Muscle of arm (tissue), 14 donors: ENCODE measurements at places on chromosomes 2 and 18.

GRCh38 chr2:233165895-233166661, 85.4 kb upstream of the ATG16L1 start:
- DNase-seq = no peak

- no peak for DNase-seq
Observed at GRCh38 chr18:63951302-63951705, 2.2 kb downstream of the HMSD start.

- no peak for DNase-seq
Observed at GRCh38 chr18:24019641-24020331, 5.2 kb downstream of the TTC39C start.

DNA sequence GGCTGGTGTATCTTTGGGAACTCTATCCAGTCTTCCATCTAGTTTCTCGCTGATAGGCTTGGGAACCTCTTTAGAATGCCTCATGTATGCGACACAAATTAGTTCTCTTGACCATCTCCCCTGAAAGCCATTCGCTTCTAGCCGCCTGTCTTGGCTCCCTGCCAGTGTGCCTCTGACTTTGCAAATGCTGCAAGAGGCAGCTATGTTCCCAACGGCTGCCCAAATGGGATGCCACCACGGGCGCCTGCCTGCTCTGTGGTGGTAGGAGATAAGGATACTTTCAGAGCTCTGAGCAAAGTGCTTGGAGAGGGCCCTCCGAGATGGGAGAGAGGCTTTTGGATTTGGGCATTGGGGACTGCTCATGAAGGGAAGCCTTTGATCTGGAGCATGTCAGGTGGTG, 77.7 kb upstream of the IGFBP5 start:
- DNase-seq = no peak

GRCh38 chr2:69605284-69605683, 38.3 kb downstream of the AAK1 start:
- DNase-seq = no peak

GRCh38 chr2:197309691-197310231, 819 bp downstream of the ANKRD44 start:
- peak; percentile 38 for DNase-seq

- DNase-seq = no peak
Observed at GRCh38 chr2:33018271-33018670, 71.5 kb downstream of the LTBP1 start.

- DNase-seq = no peak
Observed at GRCh38 chr2:2164326-2164917, 166.7 kb downstream of the MYT1L start.

GRCh38 chr2:43068041-43068533, 158.3 kb downstream of the ZFP36L2 start:
- DNase-seq = no peak

DNA sequence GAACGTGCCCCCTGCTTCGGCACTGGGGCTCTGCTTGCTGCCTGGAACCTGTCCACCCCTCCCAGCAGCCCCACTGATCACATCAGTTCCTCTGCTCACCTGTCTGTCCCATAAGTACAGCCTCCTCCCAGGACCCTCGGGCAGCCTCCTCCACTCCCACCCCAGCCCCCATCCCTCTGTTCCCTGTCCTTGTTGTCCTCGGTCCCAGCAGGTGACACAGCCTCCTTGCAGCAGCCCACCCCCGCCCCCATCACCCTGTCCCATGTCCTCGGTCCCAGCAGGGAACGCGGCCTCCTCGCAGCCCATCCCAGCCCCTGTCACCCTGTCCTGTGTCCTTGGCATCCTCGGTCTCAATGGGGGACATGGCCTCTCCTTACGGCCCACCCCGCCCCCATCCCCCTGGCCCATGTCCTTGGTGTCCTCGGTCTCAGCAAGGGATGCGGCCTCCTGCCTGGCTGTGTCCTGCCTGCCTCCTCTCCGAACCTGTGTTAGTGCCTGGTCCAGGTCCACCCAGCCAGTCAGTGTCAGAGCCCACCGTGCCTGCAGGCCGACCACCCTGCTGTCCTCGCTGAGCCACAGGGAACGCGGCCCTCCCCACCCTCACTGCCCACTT, 4.3 kb upstream of the OTOS start:
- DNase-seq = no peak

DNA sequence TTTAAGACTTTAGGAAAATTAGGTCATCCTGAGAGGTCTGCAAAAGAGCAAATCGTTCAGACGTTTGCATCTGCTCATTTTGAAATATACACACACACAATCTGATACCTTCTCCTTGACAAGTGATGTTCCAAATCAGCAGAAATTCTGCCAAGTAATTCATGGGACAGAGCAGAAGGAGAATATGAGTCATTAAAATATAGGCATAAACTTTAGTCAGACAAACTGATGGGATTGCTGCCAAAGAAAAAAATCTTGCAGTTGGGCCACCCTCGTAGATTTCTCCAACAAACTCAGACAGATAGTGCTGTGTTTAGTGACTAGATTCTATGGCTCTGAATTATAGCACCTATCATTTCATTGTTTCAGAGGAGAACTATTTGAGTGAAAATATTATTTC, 336.3 kb downstream of the NYAP2 start:
- DNase-seq = peak; percentile 69

- no peak for DNase-seq
Observed at GRCh38 chr18:78699499-78699898, 280.1 kb upstream of the SALL3 start.

DNA sequence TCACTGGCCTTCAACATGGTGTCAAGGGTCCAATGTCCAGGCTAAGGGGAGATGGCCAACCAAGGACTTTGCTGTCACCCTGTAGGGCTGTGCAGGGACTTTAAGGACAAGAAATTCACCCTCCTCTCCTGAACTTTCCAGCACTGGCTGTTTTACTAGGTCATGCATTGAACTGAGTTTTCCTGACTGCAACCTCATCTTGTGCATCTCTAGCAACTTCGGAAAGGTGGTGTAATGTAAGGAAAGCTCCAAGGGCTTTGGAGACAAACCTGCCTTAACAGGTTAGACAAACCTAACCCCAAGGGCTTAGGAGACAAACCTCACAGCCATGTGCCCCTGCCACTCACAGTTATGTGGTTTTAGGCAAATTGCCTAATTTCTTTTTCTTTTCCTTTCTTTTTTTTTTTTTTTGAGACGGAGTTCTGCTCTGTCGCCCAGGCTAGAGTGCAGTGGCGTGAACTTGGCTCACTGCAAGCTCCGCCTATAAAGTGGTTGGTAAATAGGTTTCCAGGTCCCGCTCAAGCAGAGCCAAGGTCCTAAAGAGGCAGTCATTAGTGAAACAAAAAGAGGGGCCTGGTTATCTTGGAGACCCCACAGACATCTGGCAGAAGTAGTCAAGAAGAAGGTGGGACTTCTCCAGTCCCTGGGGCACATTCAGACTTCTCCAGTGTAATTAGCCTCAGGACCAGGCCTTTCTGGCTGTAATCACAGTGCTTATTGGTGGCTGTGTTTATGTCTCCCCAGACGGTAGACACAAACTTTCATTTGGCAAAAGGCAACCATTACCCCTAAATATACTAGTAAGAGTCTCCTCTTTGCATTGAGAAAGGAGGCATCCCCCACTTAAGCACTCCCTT, 37.6 kb upstream of the PMAIP1 start:
- no peak for DNase-seq

DNA sequence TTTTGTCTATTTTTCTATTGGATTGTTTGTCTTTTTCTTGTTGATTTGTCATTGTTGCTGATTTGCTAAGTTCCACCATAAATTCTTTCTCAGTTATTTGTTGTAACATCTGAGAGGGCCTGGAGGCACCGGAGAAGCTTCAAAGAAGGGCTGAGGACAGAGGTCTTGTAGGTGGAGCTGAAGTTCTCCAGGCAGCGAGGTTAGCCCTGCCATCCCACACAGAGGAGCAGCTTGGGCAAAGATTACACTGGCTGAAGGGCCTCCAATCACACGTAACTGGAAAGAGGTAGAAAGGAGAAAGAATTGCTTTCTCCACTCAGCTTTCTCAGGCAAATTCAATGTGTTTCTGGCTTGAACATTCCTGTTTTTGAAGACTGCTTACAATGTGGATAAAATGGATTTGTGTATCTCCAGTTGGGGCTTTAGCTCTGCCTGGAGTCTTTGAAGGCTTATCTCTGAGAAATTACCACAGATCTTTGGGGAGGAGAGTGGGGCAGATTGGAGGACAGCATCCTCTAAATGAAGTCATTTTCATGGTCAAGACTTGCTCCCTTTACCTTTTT, 21.1 kb upstream of the EMILIN2 start:
- DNase-seq = no peak

DNA sequence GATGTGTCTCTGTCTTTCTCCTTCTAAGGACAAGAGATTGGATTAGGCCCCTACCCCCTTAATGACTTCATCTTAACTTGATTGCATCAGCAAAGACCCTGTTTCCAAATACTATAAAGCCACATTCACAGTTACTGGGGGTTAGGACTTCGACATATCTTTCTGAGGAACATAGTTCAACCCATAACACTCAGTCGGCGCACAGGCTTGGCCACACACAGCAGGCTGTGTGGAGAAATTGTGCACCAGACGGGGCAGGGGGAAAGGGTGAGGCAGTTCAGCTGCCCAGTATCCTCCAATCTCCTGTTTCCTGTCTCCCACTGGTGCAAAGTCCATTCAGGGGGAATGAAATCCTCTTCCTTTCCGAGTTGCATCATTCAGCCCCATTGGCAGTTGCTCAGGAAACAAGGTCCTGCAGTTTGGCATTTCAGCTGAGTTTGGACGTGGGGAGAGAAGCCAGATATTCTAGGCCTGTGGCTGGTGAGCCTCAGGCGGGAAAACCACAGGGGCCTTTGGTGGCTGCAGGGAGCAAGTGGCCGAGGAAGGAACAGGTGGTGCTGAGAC, 9.4 kb upstream of the RAPGEF4 start:
- no peak for DNase-seq

DNA sequence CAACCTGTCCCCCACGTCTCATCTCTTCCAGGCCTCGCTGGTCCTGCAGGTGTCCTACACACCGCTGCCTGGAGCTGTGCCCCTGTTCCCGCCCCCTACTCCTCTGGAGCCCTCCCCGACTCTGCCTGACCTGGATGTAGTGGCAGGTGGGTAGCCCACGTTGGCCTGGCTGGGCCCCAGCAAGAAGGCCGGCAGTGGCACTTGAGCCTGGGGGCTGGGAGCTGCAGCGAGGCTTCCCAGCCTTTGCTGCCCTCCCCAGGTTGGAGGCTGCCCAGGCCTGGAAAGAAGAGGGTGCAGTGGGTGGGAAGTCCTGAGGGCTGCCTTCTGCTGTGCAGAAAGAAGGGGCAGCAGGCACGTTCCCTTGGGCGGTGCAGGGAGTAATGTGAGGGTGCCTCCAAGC, 58.4 kb downstream of the DYSF start:
- DNase-seq = no peak

DNA sequence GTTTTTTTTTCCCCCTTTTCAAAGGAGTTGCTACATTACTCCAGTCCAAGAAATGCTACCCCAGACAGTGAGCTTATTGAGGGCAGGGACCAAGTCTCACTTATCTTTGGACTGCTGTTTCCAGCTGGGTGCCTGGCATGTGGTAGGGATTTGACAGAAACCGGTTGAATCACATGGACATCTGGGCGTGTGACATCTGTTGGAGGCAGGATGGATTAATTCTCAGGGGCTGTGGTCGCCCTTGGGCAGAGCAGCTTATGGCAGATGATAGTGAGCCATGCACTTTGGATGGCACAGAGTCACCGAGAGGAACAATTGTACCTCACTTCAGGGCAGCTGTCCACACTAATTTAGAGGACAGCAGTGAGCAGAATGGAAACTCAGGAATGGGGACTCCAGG, 254.6 kb upstream of the ID2 start:
- DNase-seq = no peak

- DNase-seq = no peak
Observed at GRCh38 chr2:36423619-36424120, 68.1 kb downstream of the CRIM1 start.

GRCh38 chr18:65768120-65768778, 17.4 kb downstream of the CDH7 start:
- no peak for DNase-seq

- peak; percentile 74 for DNase-seq
Observed at GRCh38 chr2:25521665-25522387, 151.6 kb downstream of the DTNB start.

- DNase-seq = no peak
Observed at GRCh38 chr18:49910986-49911385, 97.7 kb upstream of the ACAA2 start.

DNA sequence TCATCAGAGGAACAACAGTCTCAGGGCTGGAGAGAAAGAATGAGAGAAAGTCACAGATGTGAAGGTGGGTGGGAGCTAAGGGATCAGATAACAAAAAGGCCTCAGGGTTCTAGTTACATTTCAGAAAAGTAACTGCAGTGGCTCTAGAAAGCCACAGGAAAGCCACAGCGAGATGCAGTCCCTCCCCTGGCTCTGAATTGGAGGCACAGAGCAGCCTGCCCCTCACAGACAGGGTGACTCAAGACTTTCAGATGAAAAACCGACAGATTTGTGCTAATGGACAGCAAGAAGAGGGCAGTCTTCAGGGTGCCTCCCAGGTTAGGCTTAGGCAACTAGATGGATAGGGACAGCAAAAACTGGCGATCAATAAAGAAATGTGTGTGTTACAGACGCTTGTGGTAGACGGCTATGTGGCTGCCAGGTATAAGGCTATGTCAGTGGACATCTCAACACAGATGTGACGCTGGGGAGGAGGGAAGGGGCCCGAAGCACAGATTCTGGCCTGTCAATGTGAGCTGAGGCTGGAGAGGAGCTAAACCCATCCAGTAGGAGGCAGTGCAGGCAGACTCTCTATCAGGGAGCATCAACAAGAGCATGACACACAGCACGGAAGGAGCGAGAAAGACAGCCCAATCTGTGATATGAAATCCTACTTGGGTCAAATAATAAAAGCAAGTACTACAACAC, 26.2 kb downstream of the UNC50 start:
- no peak for DNase-seq

DNA sequence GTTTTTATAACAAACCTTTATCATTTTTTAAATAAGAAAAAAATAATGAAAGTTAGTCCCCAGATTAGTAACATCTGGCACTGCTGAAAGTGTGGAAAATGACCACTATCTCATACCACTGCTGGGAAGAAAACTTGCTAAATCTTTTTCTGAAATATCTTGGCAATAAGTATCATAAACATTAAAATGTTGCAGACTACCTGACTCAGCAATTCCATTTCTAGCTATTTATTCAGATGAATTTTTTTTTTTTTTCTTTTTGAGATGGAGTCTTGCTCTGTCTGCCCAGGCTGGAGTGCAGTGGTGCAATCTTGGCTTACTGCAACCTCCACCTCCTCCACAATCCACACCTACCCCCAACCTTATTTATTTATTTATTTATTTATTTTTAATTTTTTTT, 35.3 kb upstream of the SOS1 start:
- no peak for DNase-seq

- no peak for DNase-seq
Observed at GRCh38 chr2:173955004-173955403, 10.2 kb downstream of the SP3 start.

GRCh38 chr18:28039078-28039477, 137.9 kb downstream of the CDH2 start:
- no peak for DNase-seq

DNA sequence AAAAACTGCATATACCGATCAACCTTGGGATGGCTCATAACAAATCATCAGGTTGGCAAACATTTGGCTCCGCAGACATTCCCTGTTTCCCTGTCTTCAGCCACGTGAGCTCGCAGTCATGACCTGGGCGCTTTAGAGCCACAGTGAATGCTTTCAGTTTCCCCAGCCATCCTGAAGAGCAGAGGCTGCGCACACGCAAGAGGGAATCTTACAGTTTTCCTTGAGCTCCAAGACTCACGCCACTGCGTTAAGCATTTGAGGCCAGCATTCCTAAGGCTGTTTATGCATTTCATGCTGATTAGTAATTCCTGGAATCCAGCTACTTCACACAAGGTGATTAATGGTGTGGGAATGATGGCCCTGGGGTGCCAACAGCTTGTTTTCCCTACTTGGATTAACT, 95.1 kb downstream of the MTCL1 start:
- peak; percentile 15 for DNase-seq

GRCh38 chr2:40103590-40103989, 324.5 kb upstream of the THUMPD2 start:
- DNase-seq = no peak
